ENCODE measurements at places on chromosomes 2 and 18.

DNA sequence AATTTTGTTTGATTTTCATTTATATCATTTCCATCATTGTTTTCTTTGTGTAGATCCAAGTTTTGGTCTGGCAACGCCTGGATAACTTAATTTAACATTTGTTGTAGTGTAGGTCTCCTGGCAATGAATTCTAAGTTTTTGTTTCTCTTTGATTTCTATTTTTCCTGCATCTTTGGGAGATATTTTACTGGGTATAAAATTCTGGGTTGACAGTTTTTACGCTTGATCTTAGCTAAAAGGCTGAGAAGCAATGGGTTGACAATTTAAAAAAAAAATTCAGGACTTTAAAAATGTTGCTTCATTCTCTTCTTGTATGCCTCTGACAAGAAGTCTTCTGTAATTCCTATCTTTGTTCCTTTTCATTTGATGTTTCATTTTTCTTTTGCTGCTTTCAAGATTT, 8.6 kb downstream of the LYPD6B start:
- no peak for DNase-seq

DNA sequence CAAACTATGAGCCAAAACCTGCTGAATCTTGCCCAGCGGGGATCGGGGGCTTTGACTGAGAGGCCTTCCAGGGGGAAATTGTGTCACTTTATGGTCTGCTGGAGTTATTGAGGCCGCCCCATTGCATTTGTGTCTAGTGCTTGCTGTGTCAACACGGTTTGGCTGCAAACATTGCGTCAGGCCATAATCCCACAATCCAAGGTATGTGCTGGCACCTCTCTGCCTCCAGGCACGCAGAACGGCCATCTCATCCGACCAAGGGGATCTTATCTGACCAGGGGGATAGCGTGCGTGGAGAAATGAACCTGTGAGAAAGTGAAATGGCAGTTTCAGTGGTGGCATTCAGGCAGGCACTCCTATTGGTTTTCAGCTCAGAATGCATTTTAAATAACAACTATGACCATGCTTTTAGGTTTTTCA, 18.1 kb upstream of the LYPD6B start:
- DNase-seq: no peak

GRCh38 chr2:186968277-186968676, 119.3 kb upstream of the ZSWIM2 start:
- no peak for DNase-seq

DNA sequence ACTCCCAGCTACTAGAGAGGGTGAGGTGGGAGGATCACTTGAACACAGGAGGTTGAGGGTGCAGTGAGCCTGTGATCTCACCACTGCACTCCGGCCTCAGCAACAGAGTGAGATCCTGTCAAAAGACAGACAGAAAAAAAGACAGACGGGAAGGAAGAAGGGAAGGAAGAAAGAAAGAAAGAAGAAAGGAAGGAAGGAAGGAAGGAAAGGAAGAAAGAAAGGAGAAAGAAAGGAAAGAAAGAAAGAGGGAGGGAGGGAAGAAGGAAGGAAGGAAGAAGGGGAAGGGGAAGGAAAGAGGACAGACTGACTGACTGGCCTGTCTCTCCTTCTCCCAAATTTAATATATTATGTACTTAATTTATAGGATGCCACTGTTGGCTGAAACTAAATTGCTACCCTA, 21.6 kb downstream of the SP9 start:
- no peak for DNase-seq

DNA sequence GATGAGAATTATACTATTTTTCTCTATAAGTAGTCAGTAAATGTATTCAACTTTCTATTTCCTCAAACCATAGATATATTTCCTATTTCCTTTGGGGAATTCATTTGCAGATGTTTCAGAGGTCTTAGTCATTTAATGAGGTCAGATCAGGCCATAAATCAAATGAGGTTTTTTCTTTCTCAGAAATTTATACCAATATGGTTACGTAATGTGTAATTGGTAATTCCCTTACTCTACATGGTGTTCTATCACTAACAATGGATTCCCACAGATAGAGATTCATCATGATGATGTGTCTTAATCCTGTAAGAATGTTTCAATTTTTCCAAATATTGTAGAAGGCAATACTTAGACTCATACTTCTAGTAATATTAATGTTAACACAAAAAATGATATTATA, 108.0 kb downstream of the DPP4 start:
- no peak for DNase-seq

DNA sequence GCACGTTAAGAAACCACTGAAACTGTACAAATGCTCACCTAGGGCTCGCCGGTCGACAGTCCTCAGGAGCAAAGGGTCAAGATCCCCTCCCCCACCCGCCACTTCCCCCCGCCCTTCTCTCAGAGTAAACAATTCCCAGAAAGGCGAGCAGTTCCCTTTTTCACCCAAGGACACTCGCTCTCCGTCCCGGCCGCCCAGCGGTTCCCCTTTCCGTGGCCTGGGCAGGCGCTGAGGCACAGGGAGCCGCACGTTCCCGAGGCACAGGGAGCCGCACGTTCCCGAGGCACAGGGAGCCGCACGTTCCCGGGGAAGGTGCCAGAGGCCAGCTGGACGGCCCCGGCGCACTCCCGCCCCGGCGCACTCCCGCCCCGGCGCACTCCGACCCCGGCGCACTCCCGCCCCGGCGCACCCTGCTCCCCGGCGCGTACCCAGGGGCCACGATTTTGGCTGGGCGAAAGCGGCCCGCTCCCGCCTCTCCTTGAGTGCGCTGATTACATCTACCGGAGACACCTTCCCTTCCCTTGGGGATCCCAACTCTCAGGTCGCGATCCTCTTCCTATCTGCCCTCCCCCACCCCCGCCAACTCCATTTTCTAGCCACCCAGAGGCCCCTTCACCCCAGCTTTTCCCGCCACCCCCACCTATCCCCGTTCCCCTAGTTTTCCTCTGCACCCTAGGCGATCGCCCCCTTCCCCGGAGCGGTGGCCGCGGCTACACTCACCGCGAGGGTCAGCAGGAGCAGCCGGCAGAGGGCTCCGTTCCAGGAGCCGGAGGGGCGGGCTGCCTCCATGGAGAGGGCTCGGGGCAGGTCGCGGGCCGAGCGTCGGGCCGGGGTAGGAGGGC, 817 bp downstream of the DSC2 start:
- no peak for DNase-seq

GRCh38 chr2:12549641-12550040, 167.1 kb upstream of the TRIB2 start:
- no peak for DNase-seq

GRCh38 chr18:12543697-12544096, 114.2 kb downstream of the SPIRE1 start:
- DNase-seq: no peak

DNA sequence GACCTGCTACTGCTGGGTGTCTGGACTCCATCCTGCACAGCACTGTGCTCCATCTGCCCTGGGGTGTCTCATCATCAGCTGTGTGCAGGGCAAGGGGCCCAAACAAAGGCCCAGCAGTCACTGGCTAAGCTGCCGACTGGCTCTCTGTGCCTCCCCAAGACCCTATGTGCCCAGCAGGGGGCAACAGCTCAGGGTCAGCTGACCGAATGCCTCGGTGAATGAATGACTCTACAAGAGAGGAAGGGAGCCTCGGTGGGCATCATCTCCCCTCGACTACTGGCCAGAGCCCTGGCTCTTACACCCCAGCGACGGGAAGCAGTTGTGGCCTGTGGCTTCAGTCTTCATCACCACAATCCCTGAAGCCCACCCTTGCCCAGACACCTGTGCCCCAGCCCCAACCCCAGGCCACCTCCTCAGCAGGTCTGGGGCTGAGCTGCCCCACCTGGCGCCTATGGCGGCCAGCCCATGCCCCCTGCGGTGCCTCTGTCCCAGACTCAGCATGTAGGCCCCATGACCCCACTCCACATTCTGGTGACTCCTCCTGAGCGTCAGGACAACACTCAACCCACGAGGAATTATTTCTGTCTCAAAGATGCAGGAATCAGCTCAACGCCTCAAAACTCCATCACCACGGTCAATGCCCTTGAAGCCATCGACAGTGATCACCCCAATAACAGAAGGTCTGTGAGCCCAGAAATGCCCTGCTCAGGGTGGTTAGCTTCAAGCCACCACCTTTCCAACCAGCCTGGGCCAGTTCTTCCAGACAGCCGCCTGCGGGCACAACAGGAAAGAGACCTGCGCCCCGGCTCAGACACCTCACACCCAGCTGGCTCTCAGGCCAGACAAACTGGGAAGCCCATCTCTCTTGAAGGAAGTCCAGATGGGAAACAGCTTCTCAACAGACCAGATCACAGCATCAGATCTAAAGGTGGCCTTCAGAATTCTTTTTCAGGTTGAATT, 1.6 kb upstream of the GPR17 start:
- no peak for DNase-seq

DNA sequence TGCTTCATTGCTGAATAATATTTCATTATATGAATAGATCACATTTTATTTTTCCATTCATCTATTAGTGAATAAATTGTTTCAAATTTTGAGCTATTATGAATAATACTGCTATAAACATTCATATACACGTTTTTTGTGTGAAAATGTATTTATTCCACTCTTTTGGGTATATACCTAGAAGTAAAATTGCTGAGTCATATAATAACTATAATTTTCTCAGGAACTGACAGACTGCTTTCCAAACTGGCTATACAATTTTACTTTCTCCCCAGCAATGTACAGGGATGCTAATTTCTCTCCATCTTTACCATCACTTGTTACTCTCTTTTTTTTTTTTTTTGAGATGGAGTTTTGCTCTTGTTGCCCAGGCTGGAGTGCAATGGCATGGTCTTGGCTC, 35.5 kb upstream of the BAZ2B start:
- no peak for DNase-seq

GRCh38 chr2:105919826-105920225, 175.1 kb downstream of the NCK2 start:
- DNase-seq: no peak

DNA sequence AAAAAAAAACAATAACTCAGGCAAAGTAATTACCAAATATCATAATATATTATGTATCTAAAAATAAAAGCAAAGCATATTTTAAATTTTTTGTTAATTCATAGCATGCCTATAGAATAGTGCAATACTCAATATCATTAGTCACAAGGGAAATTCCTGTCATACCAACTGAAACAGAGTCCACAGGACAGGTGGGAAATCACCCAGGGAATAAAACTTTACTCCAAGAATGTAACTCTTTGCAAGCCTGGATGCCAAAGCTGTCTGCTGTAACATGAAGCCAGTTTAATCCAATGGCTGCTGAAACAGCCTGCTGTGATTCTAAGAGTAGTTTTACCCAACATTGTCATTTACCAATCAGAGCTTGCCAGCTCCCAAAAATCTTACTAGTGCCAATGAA, 40.0 kb upstream of the SULT1C3 start:
- DNase-seq: no peak

GRCh38 chr2:120762341-120763061, 26.8 kb downstream of the GLI2 start:
- no peak for DNase-seq

GRCh38 chr18:76389716-76390115, 105.3 kb downstream of the ZNF516 start:
- no peak for DNase-seq

DNA sequence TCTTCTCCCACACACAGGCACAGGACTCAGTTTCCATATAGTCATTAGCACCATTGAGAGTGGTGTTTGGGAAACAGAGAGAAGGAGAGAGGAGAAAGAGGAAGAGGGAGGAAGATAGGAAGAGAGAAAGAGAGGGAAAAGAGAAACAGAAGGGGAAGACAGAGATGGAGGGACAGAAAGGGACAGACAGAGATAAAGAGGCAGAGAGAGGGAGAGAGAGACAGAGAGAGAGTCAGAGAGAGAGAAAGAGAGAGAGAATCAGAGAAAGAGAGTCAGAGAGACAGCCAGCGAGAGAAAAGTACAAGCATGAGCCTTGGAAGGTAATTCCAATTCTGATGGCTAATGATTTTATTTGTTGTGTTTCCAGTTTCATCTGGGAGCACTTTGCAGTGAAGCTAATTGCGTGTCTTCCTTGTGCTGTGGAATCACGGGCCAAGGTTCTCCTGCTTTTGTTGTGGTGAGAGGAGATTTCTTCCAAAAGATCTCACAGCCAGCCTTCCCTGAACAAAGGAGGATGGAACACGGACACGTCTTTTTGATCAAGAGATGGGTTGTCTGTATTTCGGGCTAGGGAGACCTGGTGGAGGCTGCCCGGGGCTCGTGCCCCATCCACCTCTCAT, 153.6 kb upstream of the TWIST2 start:
- no peak for DNase-seq

Data from GM12891 (cell line).